ENCODE measurements at places on chromosomes 6 and 20. TPM values are rescaled to one million over a fixed set of nuclear protein-coding genes. Genes with fewer than 3 reads are reported as not detected.

EEF1A2 gene
- 0.47 TPM for total RNA-seq

EGFL8 gene
- total RNA-seq: 14.1 TPM

RAMACL gene
- 5.8 TPM for total RNA-seq

PPIL6 gene
- 0.91 TPM for total RNA-seq

MCCD1 gene
- total RNA-seq: not detected

PLEKHG1 gene
- total RNA-seq: 130 TPM

LTB gene
- total RNA-seq: 83.0 TPM

NRSN1 gene
- not detected for total RNA-seq

AMD1 gene
- 102 TPM for total RNA-seq

CRIP3 gene
- total RNA-seq: 11.6 TPM

HLA-DPB1 gene
- total RNA-seq: 405 TPM

SEL1L2 gene
- total RNA-seq: not detected

PRSS16 gene
- 0.77 TPM for total RNA-seq

SLC24A3 gene
- total RNA-seq: 3.9 TPM

HSPA1L gene
- total RNA-seq: 3.7 TPM

All from spleen (tissue), 13 donors.